Mammary epithelial cell (primary cell): ENCODE measurements at places on chromosomes 13 and 19. TPM values are rescaled to one million over a fixed set of nuclear protein-coding genes. Genes with fewer than 3 reads are reported as not detected.

The LILRB4 gene
- total RNA-seq, result not detected in 2 replicates

The TYROBP gene
- total RNA-seq, result not detected in 2 replicates

The IGFL4 gene
- not detected in 2 replicates for total RNA-seq

The ADPRHL1 gene
- 1.2 TPM for total RNA-seq

The DACH1 gene
- total RNA-seq, result not detected in 2 replicates

The NLRP9 gene
- not detected for total RNA-seq

The CYP4F12 gene
- total RNA-seq, result not detected

The CGB8 gene
- not detected for total RNA-seq

The PSG7 gene
- not detected for total RNA-seq

The CYP4F8 gene
- not detected for total RNA-seq

The ZNF763 gene
- total RNA-seq, result 2.0 TPM
